Left ventricle myocardium inferior (tissue), 1 donor: ENCODE measurements at places on chromosomes 3 and 15.

- DNase-seq = no peak
These were observed 29.9 kb upstream of the IL16 start for GRCh38 chr15:81166636-81167305.

GRCh38 chr3:14236902-14237301 is 58.3 kb downstream of the LSM3 start:
- no peak for DNase-seq

DNA sequence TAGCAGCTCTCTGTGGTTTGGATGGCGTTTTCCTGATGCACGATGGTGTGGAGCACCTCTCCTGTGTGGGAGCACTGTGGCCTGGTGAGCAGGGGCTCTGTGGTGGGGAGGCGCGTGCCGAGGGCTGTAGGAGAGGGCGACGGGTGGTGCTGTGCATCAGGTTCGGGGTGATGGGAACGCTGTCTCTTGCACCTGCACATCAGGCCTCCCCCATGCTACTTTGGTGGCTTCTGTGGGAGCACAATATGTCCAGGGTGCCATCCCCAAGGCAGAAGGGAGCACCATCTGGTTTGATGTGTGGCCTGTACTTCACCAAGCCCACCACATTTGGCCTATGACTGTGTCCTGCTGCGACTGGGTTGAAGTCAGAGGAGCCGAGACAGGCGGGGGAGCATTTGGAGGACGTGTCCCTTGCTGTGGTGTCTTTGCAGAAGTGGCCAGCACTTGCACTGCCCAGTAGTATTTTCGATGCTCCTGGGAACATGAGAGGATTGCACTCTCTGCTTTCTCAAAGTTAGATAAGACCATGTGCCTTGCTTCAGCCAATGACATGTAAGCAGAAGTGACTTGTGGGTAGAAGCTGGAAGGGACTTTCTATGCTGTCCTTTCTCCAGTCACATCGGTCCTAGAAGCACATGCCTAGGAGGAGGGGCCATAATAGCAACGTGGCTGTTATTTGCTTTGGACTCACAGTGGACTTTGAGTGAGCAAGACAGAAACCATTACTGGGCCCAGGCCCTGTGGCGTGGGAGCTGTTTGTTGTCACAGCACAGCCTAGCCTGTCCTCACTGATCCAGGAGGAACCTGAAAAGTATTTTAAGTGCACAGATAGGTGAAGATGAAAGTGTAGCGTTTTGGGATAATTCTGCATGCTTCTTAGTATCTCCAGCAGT is 72.1 kb downstream of the APBA2 start:
- no peak for DNase-seq

GRCh38 chr3:108471426-108471825 is 39.0 kb downstream of the MYH15 start:
- no peak for DNase-seq

- DNase-seq = peak; percentile 89
These were observed 9.0 kb downstream of the UBXN7 start for GRCh38 chr3:196423044-196423781.

GRCh38 chr3:69320871-69321271 is 65.0 kb downstream of the FRMD4B start:
- peak; percentile 50 for DNase-seq

GRCh38 chr3:127701280-127701911 is 28.6 kb downstream of the ABTB1 start:
- peak; percentile 70 for DNase-seq

DNA sequence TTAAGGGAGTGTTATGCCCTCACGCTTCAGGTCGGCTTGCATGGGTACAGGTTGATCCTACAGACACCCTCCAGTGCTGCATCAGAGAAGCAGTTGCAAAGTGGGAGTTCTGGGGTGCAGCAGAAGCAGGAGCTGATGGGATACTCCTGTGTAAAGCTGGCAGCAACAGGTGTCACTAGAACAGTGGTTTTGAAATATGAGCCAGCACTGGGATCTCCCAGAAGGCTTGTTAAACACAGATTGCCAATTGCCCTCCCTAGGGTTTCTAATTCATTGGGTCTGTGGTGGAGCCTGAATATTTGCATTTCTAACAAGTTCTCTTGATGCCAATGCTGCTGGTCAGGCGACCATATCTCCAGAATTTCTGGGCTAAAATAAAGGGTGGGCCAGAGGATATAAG is 350.4 kb downstream of the CLSTN2 start:
- no peak for DNase-seq

DNA sequence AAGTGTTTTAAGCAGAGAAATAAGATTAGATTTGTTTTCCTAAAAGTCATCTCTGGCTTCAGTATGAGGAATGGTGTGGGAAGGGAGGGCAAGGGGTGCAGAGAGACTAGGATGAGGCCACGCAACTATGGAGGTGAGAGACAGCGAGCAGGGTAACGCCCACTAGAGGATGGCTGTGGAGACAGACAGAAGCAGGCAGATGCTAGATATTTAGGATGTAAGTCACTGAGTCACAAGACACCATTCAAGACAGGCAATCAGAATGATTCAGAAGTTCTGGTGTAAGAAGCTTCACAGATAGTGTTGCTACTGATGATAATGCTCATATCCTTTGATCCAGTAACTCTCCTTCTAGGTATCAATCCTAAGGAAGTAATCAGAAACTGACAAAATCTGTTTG is 19.1 kb downstream of the HSPBAP1 start:
- no peak for DNase-seq

- no peak for DNase-seq
These were observed 66.0 kb downstream of the GPR156 start for GRCh38 chr3:120218981-120219380.

DNA sequence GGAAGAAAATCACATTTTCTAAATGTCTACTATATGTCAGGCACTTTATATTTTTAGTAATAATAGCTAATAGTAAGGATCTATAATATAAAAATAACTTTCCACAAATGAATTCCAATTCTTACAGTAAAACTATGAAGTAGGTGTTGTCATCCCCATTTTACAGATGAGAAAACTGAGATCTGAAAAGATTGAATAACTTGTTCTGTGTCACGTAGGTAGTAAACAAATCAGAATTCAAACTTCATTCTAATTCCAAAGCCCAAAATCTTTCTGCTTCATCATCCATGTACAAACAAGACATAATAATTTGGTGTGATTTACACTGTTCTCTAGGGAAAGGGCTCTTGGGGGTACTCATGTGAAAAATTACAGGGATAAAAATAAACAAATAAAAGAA is 130.3 kb downstream of the THRB start:
- DNase-seq = no peak

GRCh38 chr3:71784914-71785531 is at the start of gene PROK2:
Gene PROK2 (minus strand): TSS chr3:71785148. CDS start chr3:71785052, 96 bp downstream.
- DNase-seq = no peak

- DNase-seq = no peak
These were observed 27.0 kb downstream of the ALDH1A2 start for GRCh38 chr15:58038426-58039078.

DNA sequence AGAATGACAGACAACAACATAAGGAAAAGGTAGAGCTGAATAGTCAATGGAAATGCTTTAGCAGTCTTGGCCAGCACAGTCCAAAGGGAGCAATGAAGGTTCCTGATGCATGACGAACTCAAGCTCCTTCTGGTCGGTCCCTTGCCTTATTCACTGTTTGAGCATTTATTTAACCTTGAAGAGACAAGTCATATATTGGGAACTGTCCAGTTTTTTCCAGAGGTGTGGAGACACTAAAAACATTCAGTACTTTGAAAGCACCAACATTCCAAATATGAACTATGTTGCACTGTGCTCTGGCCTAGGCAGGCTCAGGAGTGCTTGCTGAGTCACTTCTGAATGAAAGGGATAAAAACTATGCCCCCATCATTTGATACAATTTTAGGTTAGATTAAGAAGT is 384.8 kb downstream of the MECOM start:
- no peak for DNase-seq

GRCh38 chr3:16192176-16192811 is 17.8 kb downstream of the GALNT15 start:
- DNase-seq = no peak

DNA sequence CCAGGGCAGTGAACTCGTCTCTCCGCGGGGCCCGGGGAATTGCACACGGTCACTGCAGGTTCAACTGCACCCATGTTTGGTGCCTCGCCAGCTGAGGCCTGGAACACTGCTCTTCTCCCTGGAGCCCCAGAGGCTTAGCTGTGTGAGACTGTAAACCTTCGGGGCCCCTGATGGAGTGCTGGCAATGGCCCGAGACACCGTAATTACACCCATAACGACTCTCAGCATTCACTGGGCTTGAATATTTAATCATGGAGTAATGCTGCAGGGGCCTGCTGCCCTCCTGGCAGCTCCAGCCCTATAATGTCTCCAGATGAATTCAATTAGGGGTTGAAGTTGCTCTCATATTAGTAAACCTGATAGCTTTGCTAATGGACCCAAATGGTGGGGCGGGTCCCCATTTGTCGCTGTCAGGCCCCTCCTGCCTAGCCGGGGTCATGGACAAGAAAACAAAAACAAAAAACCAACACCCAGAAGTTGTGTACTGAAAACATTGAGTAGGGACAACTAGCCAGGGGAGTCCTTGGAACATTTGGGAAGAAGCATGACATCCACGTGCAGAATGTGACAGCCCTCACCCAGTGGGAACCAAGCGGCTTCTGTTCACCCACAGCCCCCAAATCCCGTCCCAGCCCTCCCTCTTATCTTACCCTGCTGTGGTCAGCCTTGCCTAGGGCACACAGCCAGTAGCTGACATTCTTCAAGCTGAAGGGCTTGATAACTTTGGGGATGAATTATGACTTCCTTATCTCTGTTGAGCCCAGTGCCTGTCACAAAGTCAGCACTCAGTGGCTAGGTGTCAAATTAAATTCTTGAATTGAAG is 74.3 kb upstream of the SCN5A start:
- peak; percentile 57 for DNase-seq

DNA sequence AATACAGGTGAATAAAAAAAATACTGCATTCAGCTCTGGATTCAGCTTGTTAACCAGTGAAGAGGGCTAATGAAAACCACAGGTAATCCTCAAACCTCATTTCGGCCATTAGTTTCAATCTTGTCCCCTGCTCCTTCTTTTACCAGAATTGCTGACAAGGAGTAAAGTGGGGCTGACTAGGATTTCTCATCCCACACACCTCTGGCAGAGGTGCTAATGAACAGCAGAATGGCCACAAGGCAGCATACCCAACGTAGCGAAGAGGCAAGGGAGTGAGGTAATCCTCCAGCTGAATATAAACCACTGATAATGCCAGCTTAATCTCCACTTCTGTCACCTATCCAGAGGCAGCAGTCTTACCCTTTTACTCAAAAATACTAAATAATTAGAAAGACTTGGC is 248.8 kb upstream of the CDIN1 start:
- no peak for DNase-seq

- no peak for DNase-seq
These were observed 273.6 kb downstream of the MECOM start for GRCh38 chr3:169389925-169390253.

DNA sequence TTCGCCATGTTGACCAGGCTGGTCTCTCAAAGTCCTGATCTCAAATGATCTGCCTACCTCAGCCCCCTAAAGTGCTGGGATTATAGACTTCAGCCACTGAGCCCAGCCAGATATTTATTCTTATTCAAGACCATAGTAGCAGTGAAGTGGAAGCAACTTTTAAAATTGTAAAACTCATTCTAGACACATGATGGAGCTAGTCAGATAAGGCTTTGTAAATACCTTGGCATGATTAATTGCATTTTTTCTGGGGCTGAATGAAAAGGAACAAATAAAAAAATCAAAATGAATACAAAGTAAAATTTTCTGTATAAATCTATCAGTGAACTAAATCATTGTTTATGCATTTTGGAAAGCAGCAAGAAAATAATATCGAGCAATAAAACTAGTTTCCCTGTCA is 4.1 kb upstream of the MYO1E start:
- DNase-seq = no peak

DNA sequence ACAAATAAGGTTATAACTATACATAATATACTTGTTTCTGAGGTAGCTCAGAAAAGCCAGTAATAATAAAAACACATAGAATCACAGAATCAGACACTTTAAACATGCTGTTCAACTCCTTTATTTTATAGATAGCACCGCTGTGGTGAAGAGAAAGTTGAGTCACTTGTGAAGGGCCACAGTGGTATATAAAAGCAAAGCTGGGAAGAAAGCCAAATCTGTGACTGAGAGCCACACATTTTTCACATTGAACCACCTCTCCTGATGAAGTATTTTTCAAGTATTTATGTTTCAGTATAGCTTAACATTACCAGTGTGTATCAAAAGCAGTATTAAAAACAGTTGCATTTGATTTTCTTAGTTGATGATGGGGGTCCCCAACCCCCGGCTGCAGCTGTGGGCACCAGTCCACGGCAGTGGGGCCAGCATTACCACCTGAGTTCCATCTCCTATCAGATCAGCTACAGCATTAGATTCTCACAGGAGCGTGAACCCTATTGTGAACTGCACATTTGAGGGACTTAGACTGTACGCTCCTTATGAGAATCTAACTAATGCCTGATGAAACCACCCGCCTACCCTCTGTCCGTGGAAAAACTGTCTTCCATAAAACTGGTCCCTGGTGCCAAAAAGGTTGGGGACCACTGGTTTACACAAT is 46.2 kb downstream of the TBL1XR1 start:
- no peak for DNase-seq

- DNase-seq = no peak
These were observed 234.9 kb downstream of the OPA1 start for GRCh38 chr3:193827871-193828270.

- no peak for DNase-seq
These were observed 66.6 kb upstream of the IGF1R start for GRCh38 chr15:98581715-98582114.

DNA sequence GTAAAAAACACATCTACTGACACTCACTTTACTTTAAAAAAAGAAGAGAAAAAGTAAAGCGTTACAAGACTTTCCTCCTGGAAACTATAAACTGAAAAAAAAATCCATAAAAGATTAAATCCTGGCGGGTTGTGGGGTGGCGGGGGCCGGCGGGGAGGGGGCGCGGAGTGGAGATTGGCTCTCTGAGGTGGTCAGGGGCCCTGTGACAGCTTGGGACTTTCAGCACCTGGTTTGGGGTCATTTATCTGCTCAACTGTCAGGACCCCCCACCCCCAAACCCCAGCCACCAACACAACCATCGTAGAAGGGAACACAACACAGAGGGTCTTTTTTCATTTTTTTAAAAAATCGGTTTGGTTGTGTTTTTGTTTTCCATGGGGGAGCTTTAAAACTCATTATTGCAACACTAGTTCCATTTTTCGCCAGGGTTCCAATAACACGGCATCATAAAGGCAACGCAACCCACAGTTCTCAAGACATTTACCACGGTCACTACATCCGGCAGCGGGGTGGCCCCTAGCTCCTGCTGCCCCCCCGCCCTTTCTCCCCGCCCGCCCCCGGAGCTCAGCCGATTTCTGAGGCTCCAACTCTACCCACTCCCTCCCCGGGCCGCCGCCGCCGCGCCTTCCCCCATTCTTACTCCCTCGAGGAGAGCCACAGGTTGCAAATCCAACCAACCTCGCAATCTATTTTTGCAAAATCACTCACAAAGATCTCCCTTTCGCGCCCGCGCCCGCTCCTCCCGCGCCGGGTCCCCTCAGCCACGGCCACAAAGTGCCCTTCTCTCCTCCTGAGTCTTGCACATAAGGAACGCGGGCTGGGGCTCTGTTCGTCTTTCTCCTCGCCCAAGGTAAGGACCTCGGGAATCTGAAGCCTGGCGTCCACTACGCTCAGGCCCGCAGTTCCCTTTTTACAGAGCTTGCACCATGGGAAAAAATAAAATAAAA is 1.8 kb downstream of the BCL6 start:
- peak; percentile 69 for DNase-seq

GRCh38 chr15:81573098-81573746 is 199.2 kb upstream of the TMC3 start:
- no peak for DNase-seq

- DNase-seq = no peak
These were observed 115.9 kb downstream of the VPS8 start for GRCh38 chr3:184927796-184928315.

GRCh38 chr3:128113817-128114794 is 9.5 kb downstream of the RUVBL1 start:
- no peak for DNase-seq
